ENCODE measurements at places on chromosomes 5 and 9.

GRCh38 chr9:88660611-88661010 is 125.6 kb downstream of the NXNL2 start:
- no peak for DNase-seq

- DNase-seq = no peak
Observed at GRCh38 chr5:104189909-104190308, 627.3 kb upstream of the NUDT12 start.

- DNase-seq = no peak
Observed at GRCh38 chr5:69502767-69503488, 10.3 kb downstream of the OCLN start.

DNA sequence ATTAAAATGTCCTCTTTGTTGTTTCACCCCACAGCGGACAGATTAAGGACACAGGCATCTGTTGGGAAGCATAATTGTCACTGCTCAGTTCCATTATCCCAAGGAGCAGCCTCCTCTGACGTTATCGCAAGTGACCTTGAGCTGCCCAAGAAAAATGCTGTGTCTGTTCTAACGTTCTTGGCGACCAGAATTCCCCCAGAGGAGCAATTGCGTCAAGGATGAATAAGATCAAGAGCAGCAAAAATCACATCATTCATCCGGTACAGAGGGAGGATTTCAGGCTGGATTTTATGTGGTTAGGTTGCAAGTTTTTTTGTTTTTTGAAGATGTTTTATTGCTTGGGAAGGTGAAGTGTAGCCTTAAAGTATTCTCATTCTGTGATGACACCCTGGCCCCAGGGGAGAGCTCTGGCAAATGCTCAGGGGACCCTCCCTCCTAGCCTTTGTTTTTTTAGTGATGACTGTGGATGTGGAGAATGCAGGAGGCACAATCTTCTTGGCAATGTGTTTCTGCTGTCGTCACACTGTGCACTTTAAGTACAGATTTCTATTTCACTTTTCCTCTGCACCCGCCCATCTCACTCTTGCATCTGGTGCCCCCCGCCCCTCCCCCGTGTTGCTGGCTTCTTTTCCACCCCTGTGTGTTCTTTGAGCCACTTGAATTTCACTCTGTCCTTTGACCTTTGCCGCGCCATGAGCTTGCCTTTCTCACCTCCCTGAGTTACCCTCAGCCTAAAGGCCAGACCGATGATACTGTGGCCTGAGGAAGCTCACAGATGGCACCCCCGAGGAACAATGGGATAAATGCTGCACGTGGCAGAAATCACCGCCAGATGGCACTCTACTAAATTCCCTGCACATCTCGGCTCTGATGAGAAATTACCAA is 308.5 kb downstream of the RAB3C start:
- no peak for DNase-seq

GRCh38 chr9:76166526-76166925 is 227.7 kb downstream of the RFK start:
- DNase-seq = no peak

GRCh38 chr5:89065919-89066318 is 182.9 kb upstream of the MEF2C start:
- no peak for DNase-seq

GRCh38 chr9:116646661-116647514 is 40.2 kb upstream of the TRIM32 start:
- DNase-seq = no peak

All from SIG-M5 (cell line).